ENCODE measurements at places on chromosomes 1 and 21. TPM values are rescaled to one million over a fixed set of nuclear protein-coding genes. Genes with fewer than 3 reads are reported as not detected.

The CNKSR1 gene
- polyA plus RNA-seq: 25.6 TPM

GRCh38 chr21:28111151-28111619, 881.5 kb downstream of the LTN1 start:
- peak; percentile 90 for DNase-seq

DNA sequence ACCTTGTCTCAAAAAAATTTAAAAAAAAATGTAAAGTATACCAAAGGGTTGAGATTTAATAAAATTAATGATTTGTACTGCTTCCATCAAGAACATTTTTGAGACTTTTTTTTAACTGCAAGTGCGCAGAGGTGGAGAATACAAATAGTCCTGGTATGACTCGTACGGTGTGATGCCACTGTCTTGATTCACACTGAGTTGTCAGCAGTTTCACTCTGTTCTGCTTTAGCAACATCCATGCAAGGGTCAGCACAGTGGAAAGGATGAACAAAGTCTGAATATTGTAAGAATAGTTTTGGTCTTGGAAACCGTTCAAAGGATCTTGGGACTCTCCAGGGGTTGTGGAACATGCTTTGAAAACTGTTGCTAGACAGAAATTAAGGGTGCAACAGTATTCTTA, 40.2 kb downstream of the EXO1 start:
- no peak for DNase-seq

DNA sequence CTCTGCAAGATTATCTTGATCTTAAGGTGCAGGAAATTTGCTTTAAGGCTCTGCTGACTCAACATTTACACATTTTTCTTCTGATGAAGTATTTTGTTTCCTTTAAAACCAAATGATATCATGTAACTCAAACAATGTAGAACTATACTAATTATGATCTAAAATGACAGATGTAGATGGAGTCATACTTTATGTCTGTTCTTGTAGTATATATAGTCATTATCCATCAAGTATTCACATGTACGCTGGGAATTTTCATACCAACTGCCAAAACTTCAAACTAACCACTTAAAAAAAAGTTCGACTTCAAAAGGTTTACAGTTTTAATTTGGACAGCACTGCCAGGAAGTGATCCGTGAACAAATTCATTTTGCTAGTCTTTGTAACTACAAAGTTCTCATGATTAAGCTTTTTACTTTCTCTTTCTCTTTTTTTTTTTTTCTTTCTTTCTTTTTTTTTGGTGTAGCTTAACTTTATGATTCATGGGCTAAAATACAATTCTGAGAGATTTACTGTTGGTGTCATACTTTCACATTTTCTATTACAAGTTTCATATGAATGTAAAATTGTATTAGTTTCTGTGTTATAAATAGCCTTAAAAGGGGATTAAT, 509.0 kb upstream of the CXADR start:
- DNase-seq: no peak
